ENCODE measurements at places on chromosomes 3 and 15.

- no peak for DNase-seq
Observed at GRCh38 chr15:100143378-100143777, 198.4 kb downstream of the ADAMTS17 start.

- DNase-seq = no peak
Observed at GRCh38 chr15:56798639-56799038, 65.3 kb upstream of the ZNF280D start.

DNA sequence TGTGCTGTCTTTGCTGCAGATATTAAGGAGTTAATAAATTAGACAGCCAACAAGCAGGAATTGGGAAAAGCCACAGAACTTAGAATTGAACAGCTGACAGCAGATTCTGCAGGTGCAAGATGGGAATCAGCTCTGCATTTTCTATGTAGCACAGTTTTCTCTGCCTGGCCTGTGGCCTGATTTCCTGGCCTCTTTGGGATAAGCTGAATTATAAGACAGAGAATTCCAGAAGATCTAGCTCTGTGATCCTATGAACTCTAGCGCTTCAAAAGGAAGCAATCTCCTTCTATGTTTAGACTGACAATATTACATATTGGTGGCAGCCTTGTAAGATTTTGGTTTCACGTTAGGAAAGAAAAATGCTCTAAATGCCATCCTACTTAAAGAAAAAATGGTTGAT, 24.0 kb upstream of the SOX2 start:
- no peak for DNase-seq

DNA sequence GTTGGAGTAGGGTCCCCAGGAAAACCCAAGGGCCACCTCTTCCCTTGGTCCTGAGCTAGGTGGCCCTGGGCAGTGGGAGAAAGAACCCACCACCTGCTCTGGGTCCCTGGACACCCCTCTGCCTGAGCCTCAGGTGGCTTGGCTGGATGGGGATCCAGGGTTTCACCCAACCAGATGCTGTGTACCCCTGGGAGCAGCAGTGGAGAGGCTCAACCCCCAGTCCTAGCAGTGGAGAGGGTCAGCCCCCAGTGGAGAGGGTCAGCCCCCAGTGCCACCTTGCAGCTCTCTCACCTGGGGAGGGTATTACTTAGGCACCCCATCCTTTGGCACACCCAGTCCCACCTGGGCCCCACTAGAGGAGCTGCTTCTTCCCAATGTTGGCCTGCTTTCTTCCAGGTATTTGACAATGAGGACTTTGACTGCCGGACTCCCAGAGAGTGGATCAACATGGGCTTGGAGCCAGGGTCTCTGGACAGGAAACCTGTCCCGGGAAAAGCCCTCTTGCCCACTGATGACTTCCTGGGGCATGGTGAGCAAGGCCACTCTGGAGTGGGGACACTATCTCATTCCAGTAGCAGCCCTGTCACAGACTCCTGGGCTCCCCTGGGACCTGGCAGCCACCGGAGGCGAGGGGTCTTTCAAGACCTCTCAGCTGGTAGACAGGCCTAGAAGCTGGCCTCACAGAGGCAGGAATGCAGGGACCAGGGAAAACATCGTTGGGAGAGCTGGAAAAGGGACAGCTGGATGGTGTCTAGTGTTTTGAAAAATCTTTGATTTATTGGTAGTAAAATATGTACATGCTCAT, 11.6 kb downstream of the DNAH1 start:
- DNase-seq = no peak

DNA sequence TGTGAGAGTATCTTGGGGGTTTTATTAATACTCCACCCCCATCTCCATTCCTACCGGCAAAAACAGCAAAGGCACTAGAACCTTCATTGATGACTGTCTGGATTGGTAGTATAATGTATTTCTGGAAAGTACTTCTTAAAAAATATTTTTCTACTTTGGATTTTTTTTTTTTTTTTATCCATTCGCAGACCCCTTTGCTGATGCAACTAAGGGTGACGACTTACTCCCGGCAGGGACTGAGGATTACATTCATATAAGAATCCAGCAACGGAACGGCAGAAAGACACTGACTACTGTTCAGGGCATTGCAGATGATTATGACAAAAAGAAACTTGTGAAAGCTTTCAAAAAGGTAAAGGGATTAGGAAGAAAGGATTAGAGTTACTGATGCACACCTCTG, 1.2 kb downstream of the EIF1B start:
- no peak for DNase-seq

GRCh38 chr3:193872265-193872753, 263.6 kb upstream of the HES1 start:
- DNase-seq = no peak

DNA sequence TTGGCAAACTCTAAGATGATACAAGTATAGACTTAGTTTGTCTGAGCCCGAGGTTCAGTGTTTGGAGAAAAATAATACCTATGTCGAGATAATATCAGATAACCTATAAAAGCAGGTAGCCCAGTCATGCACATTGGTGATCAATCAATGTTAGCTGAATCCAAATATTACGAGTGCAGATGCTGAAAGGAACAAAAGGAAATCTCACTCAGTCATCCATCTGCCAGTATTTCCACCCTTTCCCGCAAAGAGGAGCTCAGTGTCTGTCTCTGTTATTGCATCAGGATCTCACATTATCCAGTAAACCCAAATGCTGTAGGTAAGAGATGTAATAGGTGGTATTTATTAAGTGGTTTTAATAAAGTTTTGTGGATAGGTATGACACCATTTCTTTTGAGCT, 251.2 kb upstream of the CTDSPL start:
- DNase-seq = no peak

DNA sequence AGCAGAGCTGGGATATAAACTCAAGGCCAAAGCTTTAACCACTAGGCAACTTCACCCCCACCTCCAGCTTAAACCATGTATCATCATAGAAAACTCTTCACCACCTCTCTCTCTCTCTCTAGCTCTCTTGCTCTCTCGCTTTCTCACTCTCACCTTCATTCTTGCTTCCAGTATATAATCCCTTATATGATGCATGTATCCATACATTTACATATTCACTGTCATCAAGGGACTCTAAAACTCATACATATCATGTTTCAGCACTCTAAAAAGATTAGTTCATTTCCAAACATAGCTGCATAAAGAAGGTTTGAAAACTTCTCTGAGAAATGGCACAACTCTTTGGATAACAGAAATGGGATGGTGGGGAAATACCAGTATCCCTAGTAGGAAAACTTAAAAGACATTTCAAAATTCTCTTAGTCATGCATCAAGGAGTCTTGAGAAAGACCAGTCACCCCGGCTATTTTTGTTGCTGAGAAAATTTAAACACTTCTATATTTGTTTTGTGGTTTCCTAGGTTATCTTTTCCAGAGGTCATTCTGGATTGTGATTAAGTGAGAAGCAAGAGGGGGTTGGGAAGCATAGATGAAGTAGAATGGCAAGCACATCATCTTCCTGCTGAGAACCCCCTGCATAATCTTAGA, 447.8 kb upstream of the THBS1 start:
- no peak for DNase-seq

DNA sequence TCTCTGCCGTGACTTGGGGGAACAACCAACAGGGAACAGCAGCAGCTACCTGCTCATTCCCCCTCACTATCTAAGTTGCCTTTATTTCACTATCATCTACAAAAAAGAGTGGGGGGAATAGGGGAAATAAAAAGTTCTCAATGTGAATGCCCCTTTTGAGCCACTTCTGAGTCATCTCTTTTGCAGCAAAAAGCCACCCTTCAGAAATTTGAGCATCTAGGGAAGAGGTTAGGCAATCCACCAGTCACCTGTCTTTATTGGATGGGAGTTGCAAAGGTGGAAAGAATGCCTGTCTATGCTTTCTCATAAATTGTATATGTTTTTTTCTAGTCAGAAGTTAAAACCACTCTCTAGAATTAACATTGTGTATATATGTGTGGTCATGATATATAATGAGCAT, 41.1 kb downstream of the GPD1L start:
- no peak for DNase-seq

GRCh38 chr3:173789530-173790162, 392.1 kb downstream of the NLGN1 start:
- DNase-seq = no peak

- DNase-seq = no peak
Observed at GRCh38 chr3:127760361-127760760, 62.0 kb downstream of the MGLL start.

GRCh38 chr15:57152133-57152532, 224.2 kb upstream of the CGNL1 start:
- DNase-seq = no peak

- DNase-seq = no peak
Observed at GRCh38 chr15:69434238-69434637, 18.4 kb upstream of the RPLP1 start.

DNA sequence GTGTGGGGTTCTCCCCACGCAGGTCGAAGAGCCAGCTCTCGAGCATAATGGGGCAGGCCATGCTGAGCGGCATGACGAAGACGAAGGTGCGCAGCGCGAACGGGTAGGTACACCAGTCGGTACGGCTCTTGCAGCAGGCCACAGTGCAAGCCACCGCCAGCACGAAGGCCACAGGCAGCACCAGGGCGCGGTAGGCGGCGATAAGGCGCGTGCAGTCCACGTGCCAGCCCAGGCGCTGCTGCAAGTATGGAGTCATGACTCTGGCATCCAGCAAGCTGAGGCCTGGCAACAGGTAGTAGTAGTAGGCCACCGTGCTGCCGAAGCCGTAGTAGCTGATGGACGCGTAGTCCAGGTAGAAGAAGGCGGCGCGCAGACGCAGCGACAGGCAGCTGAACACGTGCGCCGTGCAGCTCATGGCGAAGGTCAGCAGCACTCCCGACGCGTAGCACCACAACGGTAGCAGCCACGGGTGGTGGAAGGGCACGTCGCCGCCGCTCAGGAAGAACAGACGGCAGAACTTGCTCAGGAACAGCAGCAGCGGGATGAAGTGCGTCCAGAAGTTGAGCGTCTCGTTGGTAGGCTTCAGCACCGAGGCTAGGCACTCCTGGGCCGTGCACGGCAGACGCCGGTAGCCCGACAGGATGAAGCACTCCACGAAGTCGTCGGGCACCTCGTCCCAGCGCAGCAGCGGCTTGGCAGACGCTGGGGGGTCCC, 797 bp downstream of the PAQR9 start:
- no peak for DNase-seq

GRCh38 chr15:42065468-42065867, 28.9 kb downstream of the PLA2G4D start:
- no peak for DNase-seq

DNA sequence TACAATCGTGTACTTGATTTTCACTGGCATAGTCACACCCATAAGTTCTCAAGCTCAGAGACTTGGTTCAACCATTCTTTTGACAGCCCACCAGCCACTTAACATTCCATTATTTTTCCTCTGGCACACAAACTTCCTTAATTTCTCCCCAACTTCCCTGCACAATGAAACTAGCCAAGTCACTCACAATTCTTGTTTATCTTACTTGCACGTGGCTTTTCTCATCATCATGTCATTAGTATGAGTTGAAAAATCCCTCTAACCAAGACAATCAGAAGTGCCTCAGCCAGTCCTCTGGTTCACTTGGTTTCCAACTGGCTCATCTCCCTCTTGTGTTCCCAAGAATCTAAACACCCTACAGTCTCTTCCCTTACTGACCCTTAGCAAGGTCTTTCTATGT, 110.5 kb upstream of the PTPRG start:
- DNase-seq = no peak

- no peak for DNase-seq
Observed at GRCh38 chr3:16728770-16729745, 123.8 kb upstream of the DAZL start.

GRCh38 chr3:123745184-123745855, 138.8 kb downstream of the MYLK start:
- DNase-seq = no peak

GRCh38 chr15:71278989-71279756, 163.9 kb downstream of the THSD4 start:
- no peak for DNase-seq

GRCh38 chr3:72185549-72186399, 400.8 kb upstream of the PROK2 start:
- no peak for DNase-seq

DNA sequence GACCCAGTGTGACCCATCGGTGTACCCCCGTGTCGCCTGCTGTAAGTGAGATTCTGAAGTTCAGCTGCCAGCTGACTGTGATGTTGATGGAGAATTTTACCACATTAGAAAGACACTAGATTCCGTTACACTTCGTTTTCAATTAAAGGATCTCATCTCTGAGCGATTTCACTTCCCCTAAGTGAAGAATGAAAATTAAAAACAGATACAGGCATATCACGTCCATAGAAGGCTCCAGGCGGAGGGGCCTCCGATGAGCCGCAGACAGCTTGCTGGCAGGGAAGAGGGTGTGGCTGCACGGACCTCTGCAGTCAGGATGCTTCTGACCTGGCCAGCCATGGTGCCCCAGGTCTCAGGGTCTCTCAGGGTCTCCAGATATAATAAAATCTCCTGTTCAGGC, 6.6 kb upstream of the CPN2 start:
- no peak for DNase-seq

DNA sequence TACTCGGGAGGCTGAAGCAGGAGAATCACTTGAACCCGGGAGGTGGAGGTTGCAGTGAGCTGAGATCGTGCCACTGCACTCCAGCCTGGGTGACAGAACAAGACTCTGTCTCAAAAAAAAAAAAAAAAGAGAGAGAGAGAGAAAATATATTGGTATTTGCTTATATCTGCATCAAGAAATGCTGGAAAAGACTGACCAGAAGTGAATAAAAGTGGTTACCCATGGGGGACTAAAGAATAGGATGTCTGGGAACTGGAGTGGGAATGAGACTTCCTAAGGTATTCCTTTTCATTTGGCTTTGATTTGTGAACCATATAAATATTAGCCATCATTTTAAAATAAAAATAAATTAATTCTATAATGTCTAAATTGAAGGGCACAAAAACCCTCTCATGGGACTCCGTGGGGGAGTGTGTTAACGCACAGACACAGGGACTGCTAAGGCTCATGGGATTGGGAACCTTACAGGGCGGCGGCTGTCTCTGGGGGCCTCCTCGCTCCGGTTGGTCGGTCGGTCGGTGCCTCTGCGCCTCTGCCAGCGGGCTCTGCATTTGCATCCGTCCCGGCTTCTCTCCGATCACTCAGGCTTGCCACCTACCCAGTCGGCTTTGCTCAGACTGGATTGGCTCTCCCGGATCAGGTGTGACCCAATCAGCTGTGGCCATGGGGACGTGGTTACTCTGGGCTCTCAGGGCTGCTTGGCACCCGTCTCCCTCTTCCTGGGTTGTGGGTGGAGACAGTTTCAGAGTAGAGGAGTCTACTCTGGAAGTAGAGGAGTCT, 12.7 kb upstream of the TSPAN3 start:
- DNase-seq = peak; percentile 67

DNA sequence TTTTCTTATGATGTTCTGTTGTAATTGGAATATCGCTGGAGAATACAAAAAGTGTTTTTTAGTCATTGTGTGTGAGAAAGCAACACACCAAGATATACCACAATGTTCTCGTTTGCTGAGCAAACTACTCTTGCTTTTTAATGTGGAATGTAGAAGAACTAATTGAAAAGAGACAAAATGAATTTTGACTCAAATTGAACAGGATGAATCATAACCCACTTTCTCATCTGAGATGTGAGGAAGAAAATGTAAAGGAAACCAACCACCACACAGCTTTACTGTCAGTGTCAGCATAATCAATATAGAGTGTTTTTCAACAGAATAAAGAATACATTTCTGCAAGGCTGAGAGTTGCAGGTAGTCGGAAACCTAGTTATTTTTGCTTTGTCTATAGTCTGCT, 448.8 kb upstream of the TPRG1 start:
- no peak for DNase-seq

Data from activated T-cell treated with anti-CD3 and anti-CD28 coated beads, Interleukin-2, amount 50 U/mL, for 24 hours (primary cell).